ENCODE measurements at places on chromosomes 11 and 22. TPM values are rescaled to one million over a fixed set of nuclear protein-coding genes. Genes with fewer than 3 reads are reported as not detected.

REXO2 gene
- 146 TPM for total RNA-seq

ANGPTL5 gene
- total RNA-seq = not detected

KIF18A gene
- 2.5 TPM for total RNA-seq

NPAS4 gene
- not detected for total RNA-seq

SMC1B gene
- total RNA-seq = not detected

PHOX2A gene
- 3.4 TPM for total RNA-seq

CDC42EP1 gene
- 46.2 TPM for total RNA-seq

APOA5 gene
- not detected for total RNA-seq

GRM5 gene
- total RNA-seq = not detected

CARD18 gene
- total RNA-seq = not detected

POU2AF2 gene
- not detected for total RNA-seq

HEPN1 gene
- total RNA-seq = not detected

ARHGAP32 gene
- 42.0 TPM for total RNA-seq

TKFC gene
- 22.6 TPM for total RNA-seq

KCNK4 gene
- 0.98 TPM for total RNA-seq

NRIP3 gene
- 1.2 TPM for total RNA-seq

FZD4 gene
- 47.1 TPM for total RNA-seq

SEZ6L gene
- total RNA-seq = 1.2 TPM

TEF gene
- total RNA-seq = 12.0 TPM

LDHAL6A gene
- not detected for total RNA-seq

RAG2 gene
- total RNA-seq = not detected

RPS6KB2 gene
- total RNA-seq = 50.6 TPM

ENTHD1 gene
- total RNA-seq = not detected

PLA2G3 gene
- total RNA-seq = 6.1 TPM

MRGPRX4 gene
- total RNA-seq = not detected

TMEM25 gene
- total RNA-seq = 21.4 TPM

MRGPRX1 gene
- not detected for total RNA-seq

OR8J3 gene
- not detected for total RNA-seq

HTR3B gene
- total RNA-seq = not detected

KRTAP5-11 gene
- not detected for total RNA-seq

TRPC6 gene
- total RNA-seq = 5.6 TPM

ART1 gene
- total RNA-seq = not detected

RIC3 gene
- total RNA-seq = 17.7 TPM

OR51B4 gene
- not detected for total RNA-seq

C22orf42 gene
- not detected for total RNA-seq

OR5P2 gene
- not detected for total RNA-seq

MUC5AC gene
- not detected for total RNA-seq

CPT1B gene
- total RNA-seq = 29.2 TPM

LMNTD2 gene
- 1.7 TPM for total RNA-seq

KIRREL3 gene
- total RNA-seq = not detected

XKR3 gene
- total RNA-seq = not detected

OR51E2 gene
- total RNA-seq = 0.98 TPM

CACNA1I gene
- total RNA-seq = 1.2 TPM

TMEM132A gene
- total RNA-seq = 6.1 TPM

HEPHL1 gene
- total RNA-seq = 1.7 TPM

All from vagina (tissue), 2 donors.